ENCODE measurements at places on chromosomes 4 and X.

DNA sequence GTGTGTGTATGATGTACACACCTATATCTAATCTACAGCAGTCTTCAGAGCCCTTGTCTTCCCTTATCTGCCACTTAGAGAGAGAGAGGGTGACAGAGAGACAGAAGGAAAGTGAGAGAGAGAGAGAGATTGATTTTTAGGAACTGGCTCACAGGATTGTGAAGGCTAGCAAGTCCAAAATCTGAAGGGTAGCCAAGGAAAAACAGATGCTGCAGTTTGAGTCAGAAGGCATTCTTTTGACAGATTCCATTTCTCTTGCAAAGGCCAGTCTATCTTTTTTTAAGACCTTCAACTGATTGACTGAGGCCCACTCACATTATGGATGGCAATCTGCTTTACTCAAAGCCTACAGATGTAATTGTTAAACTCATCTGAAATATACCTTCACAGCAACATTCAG, 664.0 kb upstream of the IGFBP7 start:
- no peaks in the 10 kb centered on the region for H3K36me3 ChIP-seq
- H3K4me1 ChIP-seq = no peaks in the 10 kb centered on the region
- no peak for DNase-seq
- H3K27me3 ChIP-seq = no peaks in the 10 kb centered on the region
- no peak overlapping the region for H3K27ac ChIP-seq

DNA sequence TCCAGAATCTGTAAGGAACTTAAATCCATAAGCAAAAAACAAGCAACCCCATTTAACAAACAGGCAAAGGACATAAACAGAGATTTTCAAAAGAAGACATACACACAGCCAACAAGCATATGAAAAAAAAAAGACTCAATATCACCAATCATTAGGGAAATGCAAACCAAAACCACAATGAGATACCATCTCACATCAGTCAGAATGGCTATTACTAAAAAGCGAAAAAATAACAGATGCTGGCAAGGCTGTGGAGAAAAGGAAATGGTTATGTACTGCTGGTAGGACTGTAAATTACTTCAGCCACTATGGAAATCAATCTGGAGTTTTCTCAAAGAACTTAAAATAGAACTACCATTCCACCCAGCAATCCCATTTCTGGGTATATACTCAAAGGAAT, 156.8 kb upstream of the RADX start:
- H3K27me3 ChIP-seq = no peaks in the 10 kb centered on the region
- no peak overlapping the region for H3K27ac ChIP-seq
- no peaks in the 10 kb centered on the region for H3K4me1 ChIP-seq

DNA sequence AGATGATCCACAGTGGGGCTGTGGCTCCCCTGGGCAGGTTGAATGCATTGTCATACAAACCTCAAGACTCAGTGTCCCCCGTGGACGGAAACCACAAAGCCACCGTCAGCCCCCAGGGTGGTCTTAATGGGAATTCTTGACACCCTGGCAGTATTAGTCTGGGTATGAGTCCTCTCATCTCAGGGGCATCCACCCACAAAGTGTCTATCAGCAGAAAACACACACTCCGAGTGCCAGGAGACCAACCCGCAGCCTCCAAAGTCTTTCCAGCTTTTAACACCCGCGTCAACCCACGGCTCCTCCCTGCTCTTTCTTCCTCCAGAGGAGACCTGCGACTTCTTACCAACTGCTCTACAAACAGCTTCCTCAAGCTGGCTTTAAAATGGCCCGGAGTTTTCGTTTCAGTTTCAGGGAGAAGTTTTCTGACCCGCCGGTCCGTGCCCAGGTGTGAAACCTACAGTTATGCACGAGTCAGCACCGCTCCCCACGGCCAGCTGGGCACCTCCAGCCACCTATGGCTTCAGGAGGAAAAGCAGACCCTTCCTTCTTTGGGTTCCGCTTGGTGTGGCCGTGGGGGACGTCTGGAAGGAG, 14.4 kb upstream of the ASMTL start:
- peak; percentile 56 for DNase-seq
- no peaks in the 10 kb centered on the region for H3K27me3 ChIP-seq
- peak overlapping the region; percentile 47 for H3K27ac ChIP-seq
- H3K36me3 ChIP-seq = peaks cover 14% of the 10 kb centered on the region

DNA sequence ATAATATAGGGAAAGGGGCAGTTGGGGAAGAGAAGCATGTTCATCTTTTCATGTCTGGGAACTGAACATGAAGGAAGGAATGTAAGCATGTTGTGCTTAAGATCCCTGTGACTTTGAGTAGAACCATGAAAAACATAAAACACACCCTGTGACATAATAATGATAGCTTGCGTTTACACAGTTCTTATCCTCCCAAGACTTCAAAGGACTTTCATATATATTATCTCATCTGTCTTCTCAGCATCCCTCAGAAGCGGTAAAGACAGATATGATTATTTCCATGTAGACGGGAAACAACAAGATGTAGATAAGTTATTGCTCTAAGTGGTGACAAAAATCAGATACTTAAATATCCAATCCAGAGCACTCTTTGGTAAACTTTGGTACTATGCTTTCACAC, 3.3 kb upstream of the SH3RF1 start:
- H3K27me3 ChIP-seq = peaks cover 41% of the 10 kb centered on the region
- H3K4me3 ChIP-seq = no peak overlapping the region
- DNase-seq = no peak
- H3K36me3 ChIP-seq = no peaks in the 10 kb centered on the region

- no peak overlapping the region for H3K27ac ChIP-seq
- no peak overlapping the region for H3K4me3 ChIP-seq
- no peaks in the 10 kb centered on the region for H3K4me1 ChIP-seq
- DNase-seq = no peak
- H3K27me3 ChIP-seq = no peaks in the 10 kb centered on the region
- H3K36me3 ChIP-seq = no peaks in the 10 kb centered on the region
Measured at GRCh38 chrX:29913647-29914046, 301.7 kb upstream of the MAGEB2 start.

DNA sequence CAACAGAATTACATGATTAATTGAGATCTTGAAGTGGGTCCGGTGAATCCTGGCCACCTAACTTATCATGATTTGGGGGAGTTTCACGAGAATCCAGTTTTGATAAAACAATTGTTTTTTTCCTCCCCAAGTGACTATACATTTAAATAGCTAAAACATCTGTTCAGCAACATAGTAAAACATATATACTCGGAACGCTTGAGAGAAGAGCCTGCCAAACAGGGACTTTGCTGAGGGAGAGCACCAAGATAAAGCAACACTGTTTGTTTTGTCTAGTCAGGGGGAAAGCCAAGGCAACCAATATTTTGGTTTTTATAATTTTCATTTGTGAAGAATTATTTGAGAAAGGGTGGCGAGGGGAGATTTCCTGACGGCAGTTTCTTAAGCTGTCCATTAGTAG, 381 bp downstream of the PHEX start:
- no peak overlapping the region for H3K4me3 ChIP-seq
- peaks cover 17% of the 10 kb centered on the region for H3K4me1 ChIP-seq
- DNase-seq = no peak
- H3K36me3 ChIP-seq = no peaks in the 10 kb centered on the region

- no peak overlapping the region for H3K27ac ChIP-seq
- DNase-seq = no peak
- H3K4me3 ChIP-seq = no peak overlapping the region
- no peaks in the 10 kb centered on the region for H3K27me3 ChIP-seq
- H3K36me3 ChIP-seq = peaks cover 5% of the 10 kb centered on the region
Measured at GRCh38 chr4:148574502-148574901, 132.3 kb upstream of the NR3C2 start.

- no peaks in the 10 kb centered on the region for H3K27me3 ChIP-seq
- H3K36me3 ChIP-seq = no peaks in the 10 kb centered on the region
- no peak overlapping the region for H3K27ac ChIP-seq
- no peak for DNase-seq
- H3K4me3 ChIP-seq = no peak overlapping the region
Measured at GRCh38 chr4:10315638-10316037, 141.6 kb downstream of the ZNF518B start.

DNA sequence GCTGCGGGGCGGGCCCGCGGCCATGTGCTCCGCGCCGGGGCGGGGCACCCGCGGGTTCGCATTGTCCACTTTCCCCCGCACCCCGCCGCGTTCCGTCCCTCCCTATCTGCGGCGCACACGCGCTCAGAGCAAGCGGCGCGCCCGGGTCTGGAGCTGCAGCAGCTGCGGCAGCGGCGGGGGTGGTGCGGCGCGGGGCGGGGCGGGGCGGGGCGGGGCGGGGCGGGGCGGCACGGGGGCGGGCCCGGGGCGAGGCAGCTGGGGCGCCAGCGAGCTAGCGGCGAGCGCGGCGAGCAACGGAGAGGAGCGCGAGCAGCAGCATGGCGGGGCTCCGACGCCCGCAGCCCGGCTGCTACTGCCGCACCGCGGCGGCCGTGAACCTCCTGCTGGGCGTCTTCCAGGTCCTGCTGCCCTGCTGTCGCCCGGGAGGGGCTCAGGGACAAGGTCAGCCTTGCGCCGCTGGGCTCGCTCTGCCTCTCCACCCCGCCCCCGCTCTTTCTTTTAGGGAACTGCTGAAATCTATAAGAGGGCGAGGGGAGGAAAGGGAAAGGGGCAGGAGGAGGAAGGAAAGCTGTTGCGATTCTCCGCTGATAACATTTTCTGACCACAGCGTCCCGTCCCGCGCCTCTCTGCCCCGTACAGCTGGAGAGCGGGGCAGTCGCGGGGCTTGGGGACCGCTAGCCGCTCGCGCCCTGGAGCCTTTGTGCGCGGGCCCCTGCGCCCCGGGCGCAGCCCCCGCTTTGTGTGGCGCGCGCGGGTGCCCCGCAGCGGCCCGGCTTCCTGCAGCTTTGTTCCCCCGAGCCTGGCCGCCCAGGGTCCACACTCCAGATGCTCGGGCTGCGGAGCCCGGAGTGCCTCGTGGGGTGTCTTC, at the start of gene TMEM131L:
TSS of gene TMEM131L (plus strand) at position 280 of the 868 bp plus-strand sequence. CDS start at position 318, 38 bp downstream.
- H3K36me3 ChIP-seq = peaks cover 32% of the 10 kb centered on the region
- peak; percentile 67 for DNase-seq
- H3K4me1 ChIP-seq = peaks cover 35% of the 10 kb centered on the region
